ENCODE measurements at places on chromosomes 5 and 9. TPM values are rescaled to one million over a fixed set of nuclear protein-coding genes. Genes with fewer than 3 reads are reported as not detected.

RARS1 gene
- polyA plus RNA-seq, result 61.2 TPM

FOXD4L3 gene
- polyA plus RNA-seq, result not detected

FUT7 gene
- not detected for polyA plus RNA-seq

KLF4 gene
- polyA plus RNA-seq, result 2.0 TPM

IFNA21 gene
- polyA plus RNA-seq, result not detected

TSC1 gene
- 25.5 TPM for polyA plus RNA-seq

RFESD gene
- 11.6 TPM for polyA plus RNA-seq

UGT3A2 gene
- not detected for polyA plus RNA-seq

SPATA31C1 gene
- not detected for polyA plus RNA-seq

CD14 gene
- 3.2 TPM for polyA plus RNA-seq

MARCHF11 gene
- not detected for polyA plus RNA-seq

FREM1 gene
- polyA plus RNA-seq, result 1.6 TPM

NUDT12 gene
- polyA plus RNA-seq, result 19.1 TPM

FCN2 gene
- polyA plus RNA-seq, result not detected

ASTN2 gene
- 24.6 TPM for polyA plus RNA-seq

DPYSL3 gene
- 5.2 TPM for polyA plus RNA-seq

FLT4 gene
- not detected for polyA plus RNA-seq

PCDHA1 gene
- polyA plus RNA-seq, result 5.3 TPM

PCDHB11 gene
- polyA plus RNA-seq, result 1.1 TPM

BARX1 gene
- polyA plus RNA-seq, result not detected

FAM200C gene
- polyA plus RNA-seq, result 8.1 TPM

NUTM2G gene
- polyA plus RNA-seq, result not detected

SLC23A1 gene
- polyA plus RNA-seq, result not detected

SLC6A19 gene
- not detected for polyA plus RNA-seq

TSSK1B gene
- not detected for polyA plus RNA-seq

ZDHHC11B gene
- polyA plus RNA-seq, result 5.4 TPM

SCGB3A2 gene
- not detected for polyA plus RNA-seq

PLPPR1 gene
- 1.2 TPM for polyA plus RNA-seq

ARID3C gene
- not detected for polyA plus RNA-seq

KCNV2 gene
- not detected for polyA plus RNA-seq

IL7R gene
- not detected for polyA plus RNA-seq

ZNF483 gene
- 10.0 TPM for polyA plus RNA-seq

GALT gene
- 40.7 TPM for polyA plus RNA-seq

SHISAL2B gene
- not detected for polyA plus RNA-seq

LHX2 gene
- not detected for polyA plus RNA-seq

HTR1A gene
- not detected for polyA plus RNA-seq

ACER2 gene
- not detected for polyA plus RNA-seq

LCN10 gene
- polyA plus RNA-seq, result not detected

TEX48 gene
- not detected for polyA plus RNA-seq

PIK3R1 gene
- polyA plus RNA-seq, result 18.0 TPM

ANKRD18A gene
- polyA plus RNA-seq, result 1.4 TPM

CCDC152 gene
- 60.9 TPM for polyA plus RNA-seq

LURAP1L gene
- polyA plus RNA-seq, result 3.6 TPM

DTWD2 gene
- polyA plus RNA-seq, result 2.0 TPM

Data from Purkinje cell (primary cell).